AG20443 (cell line): ENCODE measurements at places on chromosomes 3 and 15.

GRCh38 chr3:145383416-145383815 is 777.6 kb downstream of the PLOD2 start:
- DNase-seq, result no peak

DNA sequence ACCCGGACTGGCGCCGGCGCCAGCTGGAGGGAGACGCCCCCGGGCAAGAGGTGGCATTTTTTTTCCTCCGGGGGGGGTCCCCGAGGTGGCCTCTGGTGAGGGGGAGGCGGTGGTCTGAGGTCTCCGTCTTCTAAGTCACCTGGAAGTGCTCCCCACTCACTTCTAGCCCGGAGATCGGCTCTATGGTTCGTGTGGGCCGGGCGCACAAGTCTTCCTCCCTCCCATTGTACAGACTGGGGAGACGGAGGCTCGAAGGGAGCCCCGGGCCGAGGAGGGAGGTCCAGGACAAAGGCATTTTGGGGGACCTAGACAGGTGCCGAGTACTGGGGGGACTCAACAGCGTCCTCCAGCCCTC is 4.4 kb downstream of the GATA2 start:
- no peak for DNase-seq

GRCh38 chr3:193080821-193081365 is 160.1 kb upstream of the PLAAT1 start:
- no peak for DNase-seq

GRCh38 chr15:20409247-20409646 is 132.4 kb downstream of the GOLGA6L6 start:
- no peak for DNase-seq

- DNase-seq, result peak; percentile 48
Observed at GRCh38 chr3:147361454-147362420, 44.6 kb downstream of the ZIC4 start.

DNA sequence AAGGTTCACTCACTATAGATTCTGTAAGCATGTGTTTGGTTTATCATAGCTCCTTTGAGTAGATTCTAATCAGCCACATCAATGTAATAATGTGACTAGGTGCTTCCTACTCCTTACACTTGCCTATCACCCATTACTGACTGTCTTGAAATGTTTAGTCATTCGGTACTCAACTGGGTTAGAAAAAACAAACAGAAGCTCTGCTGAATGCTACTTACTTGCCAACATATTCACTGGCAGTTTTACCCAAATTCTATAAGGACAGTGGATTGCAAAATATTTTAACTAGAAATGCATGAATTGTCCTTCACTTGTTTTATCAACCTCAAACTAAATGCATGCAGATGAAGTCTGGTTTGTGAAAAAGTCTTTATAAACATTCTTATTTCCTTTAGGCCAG is 352.1 kb upstream of the ALCAM start:
- DNase-seq, result no peak

DNA sequence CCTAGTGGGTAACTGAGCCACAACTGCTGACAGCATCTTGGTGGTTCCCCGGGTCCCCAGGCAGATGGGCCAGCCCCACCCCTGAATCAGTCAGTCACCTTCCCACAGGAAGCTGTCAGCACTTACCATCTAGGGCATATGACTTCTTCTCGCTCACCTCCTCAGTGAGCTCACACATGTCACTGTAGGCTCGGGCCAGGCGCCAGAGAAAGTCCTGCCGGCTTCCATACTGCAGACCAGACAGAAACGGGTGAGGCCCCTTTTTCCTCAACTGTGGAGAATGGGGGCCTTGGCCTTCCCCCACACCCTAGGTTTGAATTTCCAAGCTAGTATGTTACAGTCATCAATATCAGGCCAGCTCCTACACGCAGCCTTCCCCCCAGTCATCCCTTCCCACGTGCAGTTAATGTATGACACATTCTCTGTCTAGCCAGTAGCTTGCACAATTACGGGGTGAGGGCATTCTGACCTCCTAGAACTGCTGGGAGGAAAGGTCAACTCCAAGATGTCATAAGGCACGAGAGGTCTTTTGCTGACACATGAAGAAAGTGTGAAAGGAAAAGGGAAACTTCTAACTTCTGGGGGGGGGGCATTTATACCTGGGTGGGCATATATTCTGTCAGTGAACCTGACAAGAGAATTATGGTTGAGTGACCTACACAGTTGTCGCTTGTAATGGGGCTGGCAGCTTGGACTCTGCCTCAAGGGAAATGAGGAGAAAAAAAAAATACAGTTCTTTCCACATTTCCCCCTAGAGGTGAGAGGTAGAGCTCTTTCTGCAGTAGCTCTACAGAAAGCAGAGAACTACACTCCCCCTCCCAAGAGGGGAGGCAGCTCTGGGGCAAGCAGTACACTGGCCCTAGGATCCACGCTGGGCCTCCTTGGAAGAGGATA is 10.9 kb downstream of the RMDN3 start:
- peak; percentile 85 for DNase-seq

DNA sequence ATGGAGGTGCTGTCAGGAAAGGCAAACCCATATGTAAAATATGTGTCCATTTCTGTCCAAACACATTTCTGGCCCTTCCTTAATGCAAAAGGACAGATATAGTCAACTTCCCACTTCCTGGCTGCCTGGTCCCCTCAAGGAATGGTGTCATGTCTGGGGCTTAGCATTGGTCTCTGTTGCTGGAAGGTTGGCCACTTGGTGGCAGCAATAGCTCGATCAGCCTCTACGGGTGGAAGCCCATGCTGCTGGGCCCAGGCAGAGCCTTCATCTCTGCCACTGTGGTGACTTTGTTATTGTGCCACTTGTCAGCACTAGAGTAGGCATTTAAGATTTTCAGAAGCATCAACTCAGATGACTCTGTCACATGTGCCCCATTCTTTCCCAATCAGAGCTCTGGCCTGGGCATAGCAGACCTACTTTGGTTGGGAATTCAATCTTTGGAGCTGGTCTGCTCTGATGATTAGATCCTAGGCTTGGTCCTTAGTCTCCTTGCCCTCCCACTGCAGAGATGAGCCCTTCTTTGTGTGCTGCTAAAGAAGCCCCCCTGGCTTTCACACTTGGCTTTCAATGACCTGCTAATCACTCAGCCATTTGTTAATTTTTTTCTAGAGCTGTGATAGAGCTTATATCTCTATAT is 51.0 kb upstream of the SPSB4 start:
- DNase-seq, result peak; percentile 81

- DNase-seq, result no peak
Observed at GRCh38 chr3:55147856-55148720, 220.2 kb upstream of the LRTM1 start.

- peak; percentile 65 for DNase-seq
Observed at GRCh38 chr15:64105113-64105704, 9.4 kb downstream of the SNX1 start.

DNA sequence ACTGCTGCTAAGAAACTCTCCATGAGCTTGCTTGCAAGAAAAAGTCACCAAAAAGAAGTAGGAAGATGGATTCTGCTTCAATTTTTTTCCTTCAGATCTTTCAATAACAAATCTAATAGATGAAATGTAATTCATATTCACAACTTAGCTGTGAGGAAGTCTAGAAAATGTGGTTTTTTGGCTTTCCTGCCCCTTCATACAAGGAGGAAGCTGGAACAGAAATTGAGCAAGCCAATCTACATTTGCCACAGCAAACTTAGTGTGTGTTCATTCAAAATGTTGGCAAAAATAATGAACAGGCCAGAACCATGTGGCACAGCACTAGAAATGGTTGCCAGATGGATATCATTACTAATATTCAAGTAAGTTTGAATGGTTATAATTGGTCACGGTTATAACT is 93.2 kb upstream of the NEDD4 start:
- no peak for DNase-seq

DNA sequence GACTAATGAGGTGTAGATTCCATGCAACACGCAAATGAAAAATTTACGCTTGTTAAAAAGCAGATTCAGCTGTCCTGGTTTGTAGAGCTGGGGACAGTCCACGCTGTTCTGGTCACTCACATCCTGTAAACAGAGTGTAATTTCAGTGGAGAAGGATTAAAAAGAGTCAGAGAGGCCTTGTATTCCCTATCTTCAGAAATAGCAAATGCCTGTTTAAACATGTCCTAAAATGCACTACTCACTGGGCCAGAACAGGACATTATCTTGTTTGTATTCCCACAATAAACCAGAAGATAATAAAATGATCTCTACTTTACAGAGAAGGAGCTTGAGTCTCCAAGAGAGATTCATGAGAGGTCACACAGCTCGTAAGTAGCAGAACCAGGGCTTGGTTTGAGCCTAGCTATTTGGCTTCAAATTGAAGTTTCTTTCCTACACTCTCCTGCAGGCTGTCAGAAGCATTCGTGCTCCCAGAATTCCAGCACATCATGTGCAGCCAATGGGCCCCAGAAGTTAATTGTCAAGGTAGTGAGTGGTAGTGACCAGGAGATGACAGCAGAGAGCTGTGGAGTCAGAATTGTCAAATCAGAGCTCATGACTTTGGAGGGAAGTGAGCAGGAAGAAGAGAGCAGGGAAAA is 242.5 kb downstream of the ATP8B4 start:
- no peak for DNase-seq

DNA sequence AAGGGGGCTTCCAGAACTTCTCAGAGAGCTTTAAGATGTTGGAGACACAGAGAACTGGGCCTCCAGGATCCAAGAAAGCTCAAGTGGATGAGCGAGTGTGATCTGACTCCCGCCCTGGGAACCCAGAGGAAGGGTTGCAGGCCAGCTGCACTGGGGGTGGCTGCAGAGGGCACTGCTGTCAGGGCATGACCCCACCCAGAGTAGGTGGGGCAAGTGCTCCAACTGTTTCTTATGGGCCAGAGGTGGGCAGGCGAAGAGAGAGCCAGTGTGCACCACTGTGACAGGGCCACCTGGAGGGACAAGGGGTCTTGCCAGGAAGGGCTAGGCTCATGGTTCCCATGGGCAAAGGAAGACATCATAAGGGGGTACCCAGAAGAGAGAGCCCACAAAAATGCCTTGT is 48.8 kb downstream of the EXOG start:
- DNase-seq, result no peak

- no peak for DNase-seq
Observed at GRCh38 chr3:111862415-111862814, 3.4 kb downstream of the PHLDB2 start.

DNA sequence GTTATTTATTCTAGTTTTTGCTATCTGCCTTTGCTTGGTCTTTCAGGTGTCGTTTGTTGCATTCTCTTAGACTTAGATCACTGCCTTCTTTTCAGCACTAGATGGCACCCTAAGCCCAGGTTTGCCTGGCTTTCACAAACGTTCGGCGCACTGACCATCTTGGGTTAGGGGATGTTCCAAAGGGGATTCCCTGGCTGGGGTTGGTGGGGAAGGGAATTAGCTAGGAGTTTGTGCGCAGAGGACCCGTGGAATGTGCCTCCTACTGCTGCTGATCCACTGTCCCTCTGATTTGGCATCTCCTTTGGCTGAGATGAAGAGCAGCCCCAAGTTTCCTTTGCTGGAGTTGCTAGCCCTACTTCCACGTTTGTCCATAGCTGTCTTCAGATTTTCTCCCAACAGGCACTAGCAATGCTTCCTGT is 33.9 kb downstream of the PFN2 start:
- peak; percentile 58 for DNase-seq

DNA sequence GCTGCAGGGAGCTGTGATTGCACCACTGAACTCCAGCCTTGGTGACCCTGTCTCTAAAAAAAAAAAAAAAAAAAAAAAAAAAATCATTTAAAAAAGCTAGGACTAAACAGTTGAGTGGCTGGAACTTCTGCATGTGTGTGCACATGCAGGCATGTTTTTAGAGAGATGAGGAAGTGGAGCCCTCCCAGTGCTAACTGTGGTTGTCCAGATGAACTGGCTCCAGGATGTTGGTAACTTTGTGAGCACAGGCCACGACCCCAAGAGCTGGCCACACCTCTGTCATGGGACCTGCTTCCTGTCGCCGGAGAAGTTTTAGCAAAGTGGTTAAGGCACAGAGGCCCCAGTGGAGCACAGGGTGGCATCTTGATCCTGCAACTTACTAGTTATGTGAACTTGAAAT is 27.0 kb downstream of the CHCHD6 start:
- DNase-seq, result no peak

GRCh38 chr15:36978126-36978525 is 122.2 kb downstream of the MEIS2 start:
- no peak for DNase-seq

GRCh38 chr3:64342940-64343688 is 117.8 kb upstream of the PRICKLE2 start:
- peak; percentile 55 for DNase-seq

- no peak for DNase-seq
Observed at GRCh38 chr3:37920156-37920699, 58.5 kb downstream of the CTDSPL start.

DNA sequence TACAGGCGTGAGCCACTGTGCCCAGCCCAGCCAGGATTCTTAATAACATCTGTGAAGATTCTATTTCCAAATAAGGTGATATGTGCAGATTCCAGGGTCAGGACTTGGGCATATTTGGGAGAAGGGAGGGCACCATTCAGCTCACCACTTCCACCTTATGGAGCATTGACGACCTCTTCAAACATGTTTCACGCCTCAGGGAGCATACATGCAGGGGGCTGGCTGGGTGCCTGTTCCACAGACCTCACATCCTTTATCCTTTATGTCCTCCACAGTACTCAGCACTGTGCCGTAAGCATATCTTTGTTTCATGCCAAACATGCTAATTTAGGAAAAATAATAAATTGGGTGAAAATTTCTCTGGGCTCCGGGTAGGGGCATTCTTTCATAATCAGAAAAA is 229.0 kb downstream of the THSD4 start:
- no peak for DNase-seq

- no peak for DNase-seq
Observed at GRCh38 chr3:4504340-4505261, 11.5 kb downstream of the ITPR1 start.

DNA sequence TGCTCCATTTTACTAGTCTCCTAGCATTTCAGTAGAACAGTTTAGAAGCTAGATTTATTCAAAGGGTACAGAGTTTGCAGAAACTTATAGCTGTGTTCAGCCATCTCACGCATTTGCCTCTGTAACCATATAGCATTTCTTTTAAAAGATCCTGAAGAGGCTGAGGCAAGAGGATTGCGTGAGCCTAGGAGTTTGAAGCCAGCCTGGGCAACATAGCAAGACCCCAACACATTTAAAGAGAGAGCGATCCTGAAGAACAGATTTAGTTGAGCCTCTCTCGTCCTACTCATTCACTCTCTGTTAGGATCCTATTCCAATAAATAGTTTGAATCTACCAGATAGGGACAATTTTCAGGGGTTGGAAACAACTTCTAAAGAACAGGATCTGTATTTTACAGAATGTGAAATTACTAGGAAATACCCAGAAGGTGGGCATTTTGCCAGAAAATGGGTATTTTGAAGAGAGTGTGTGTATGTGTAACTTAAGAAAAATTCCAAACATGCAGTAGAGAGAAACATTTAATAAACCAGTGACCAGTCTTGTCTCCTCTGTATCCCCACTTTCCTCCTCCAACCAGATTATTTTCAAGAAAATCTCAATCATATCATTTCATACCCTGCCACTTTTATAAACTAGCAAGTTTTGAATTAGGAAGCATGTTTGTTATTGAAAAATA is 4.5 kb downstream of the EIF3J start:
- DNase-seq, result peak; percentile 41

DNA sequence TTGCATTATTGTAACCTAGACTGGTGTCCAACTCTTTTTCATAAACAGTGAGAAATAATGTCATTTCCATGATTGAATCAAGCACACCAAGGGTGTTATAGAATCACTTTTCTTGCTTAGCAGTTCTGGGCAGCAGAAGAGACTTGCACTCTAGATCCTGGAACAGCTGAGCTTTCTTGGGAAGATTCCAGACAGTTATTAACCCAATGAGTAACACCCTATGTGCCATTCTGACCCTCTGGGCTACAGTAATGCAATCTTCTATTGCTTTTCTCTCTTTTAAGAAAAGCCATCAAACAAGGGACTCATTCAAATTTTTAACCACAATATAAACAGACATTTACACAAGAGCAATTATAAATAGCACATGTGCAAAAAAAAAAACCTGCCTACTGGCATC is 39.3 kb upstream of the USP3 start:
- peak; percentile 55 for DNase-seq
